ENCODE measurements at places on chromosomes 11 and 22.
A peak's percentile ranks its signal among the peaks of the same experiment; 100 is the strongest.

DNA sequence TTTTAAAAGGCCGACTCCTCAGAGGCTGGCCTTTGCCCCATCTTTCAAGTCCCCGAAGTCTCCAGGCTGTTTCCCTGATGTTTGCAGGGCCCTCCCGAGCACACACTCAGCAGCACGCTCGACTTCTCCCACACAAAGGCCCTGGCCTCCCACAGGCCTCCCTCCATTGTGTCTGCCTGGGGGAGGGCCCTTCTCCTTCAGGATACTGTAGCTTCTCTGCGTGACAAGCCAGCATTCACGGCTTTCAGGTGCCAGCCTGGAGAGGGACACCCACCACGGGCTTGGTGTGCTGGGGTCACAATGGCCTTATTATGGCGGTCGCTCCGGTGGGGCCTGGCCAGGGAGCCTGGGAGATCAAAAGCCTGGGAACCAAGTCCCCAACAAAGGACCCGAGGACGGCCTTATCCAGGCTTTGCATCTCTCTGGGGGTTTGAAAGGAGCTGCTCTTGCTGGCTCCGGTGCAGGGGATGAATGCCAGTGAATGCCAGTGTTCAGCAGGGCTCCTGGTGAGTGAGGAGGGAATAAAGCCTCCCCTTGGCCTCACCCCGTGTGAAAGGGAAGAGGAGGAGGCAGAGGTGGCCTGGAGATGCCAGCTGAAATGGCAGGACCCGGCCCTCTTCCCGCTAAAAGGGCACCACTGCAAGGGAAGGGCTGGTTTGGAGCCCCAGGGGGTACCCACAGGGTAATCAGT, 55.0 kb downstream of the TRAF6 start:
- DNase-seq = no peak

DNA sequence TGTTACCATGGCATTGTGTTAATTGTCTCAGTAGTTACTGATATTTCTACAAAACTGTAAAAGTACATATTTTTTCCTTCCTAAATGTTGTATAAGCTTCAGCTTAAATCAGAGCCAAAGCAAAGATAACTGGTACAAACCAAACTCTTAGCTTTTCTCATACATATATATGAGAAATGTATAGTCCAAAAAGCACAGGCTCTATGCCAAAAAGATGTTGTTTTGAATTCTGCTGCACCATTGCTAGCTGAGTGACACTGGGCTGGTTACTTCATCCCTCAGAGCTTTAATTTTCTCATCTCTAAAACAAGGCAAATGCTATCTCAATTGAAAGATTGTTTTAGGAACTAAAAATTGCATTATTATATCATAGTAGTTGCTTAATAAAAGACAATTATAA, 6.7 kb upstream of the GRIA4 start:
- DNase-seq = no peak

GRCh38 chr11:66020618-66021357, 5.5 kb downstream of the CATSPER1 start:
- no peak for DNase-seq

DNA sequence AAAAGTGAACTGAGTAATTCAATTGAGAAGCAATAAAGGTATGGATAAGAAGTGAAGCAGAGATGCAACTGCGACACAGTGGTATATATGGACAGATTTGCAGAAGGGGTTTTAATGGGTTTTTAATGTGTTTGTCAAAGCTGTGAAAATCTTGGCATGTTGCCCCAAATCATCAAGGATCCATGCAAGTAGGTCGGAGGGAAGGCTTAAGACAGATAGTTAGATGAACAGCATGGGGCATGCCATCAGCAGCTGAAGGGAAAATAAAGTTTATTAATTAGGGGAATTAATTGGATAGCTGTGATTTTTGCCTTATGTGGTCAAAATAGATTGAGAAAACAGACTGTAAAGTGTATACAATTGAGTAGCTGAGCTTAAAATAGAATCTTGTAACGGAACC, 840.1 kb downstream of the JRKL start:
- no peak for DNase-seq

DNA sequence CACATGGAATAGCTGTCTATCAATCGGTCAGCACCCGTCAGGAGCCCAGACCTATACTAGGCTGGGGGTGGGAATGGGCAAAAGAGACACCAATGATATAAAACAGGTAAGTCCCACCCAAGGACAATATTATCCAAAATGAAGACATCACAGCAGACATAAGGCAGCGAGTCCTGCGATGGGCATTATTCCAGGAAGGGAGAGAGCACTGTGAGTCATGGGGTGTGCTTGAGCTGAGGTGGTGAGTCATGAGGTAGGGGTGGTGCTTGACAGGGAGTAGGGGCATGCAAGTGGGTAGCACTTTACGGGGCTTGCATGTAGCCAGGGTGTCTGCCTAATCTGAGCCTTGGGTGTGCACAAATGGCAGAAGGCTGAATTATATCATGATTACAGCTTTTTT, 605.0 kb upstream of the CADM1 start:
- DNase-seq = peak; percentile 36

DNA sequence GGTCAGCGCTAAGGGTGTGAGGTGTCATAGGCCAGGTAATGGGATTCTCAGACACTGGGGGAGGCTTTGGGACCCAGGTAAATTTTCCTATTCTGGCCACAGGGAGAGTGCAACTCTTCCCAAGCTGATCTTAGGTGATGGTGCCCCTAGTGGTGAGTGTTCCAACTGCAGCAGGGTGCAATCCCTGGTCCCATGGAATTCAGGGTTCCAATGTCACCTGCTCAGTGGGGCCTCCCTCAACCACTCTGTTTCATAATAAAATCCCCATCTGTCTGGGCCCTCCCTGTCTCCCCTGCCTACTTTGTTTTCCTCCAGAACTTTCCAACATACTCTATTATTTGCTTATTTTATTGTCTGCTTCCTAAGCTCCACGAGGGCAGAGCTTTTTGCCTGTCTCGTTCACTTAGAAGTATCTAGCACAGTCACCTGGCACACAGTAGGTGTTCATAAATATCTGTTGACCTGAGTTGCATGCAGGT, 2.9 kb upstream of the SGSM1 start:
- peak; percentile 69 for DNase-seq

GRCh38 chr11:2397005-2397404, 3.5 kb upstream of the TSSC4 start:
- DNase-seq = no peak

- no peak for DNase-seq
Measured at GRCh38 chr11:117384045-117384444, 56.4 kb downstream of the CEP164 start.

- no peak for DNase-seq
Measured at GRCh38 chr11:34185926-34186841, 80.8 kb downstream of the NAT10 start.

DNA sequence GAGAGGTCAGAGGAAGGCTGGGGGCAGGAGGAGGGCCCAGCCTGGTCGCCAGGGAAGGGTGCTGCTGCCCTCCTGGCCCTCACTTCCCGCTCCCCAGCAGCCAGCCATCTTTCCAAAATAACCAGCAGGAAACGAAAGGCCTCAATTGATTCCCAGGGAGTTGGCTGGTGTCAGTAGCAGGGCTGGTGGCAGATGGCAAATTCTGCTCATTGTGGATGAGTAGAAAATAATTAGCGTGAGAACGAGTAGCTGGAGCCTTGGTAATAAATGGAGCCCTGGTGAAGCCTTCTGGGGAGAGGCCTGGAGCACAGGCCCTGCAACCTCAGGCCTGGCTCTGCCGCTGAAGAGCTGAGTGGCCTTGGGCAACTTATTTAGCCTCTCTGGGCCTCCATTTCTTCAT, 31.3 kb downstream of the DAGLA start:
- no peak for DNase-seq

DNA sequence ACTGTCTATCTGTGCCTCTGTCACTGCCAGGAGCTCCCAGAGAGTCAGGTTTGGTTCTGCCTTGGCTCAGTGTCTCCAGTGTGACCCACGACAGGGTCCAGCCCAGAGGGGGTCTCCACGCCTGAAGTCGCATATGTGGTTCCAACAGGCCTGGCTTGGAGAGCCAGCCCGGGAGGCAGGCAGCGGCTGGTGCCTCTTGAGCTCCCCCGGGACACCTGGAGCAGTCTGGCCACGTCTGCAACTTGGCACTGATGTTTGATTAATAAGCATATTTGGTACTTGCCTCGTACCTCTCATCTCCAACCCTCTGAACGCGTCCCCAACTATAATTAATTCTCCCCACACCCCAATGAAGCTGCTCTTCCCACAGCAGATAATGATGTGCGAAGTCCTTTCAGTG, 31.7 kb upstream of the SHISAL1 start:
- no peak for DNase-seq

- DNase-seq = no peak
Measured at GRCh38 chr11:71466358-71466757, 13.4 kb downstream of the NADSYN1 start.

- no peak for DNase-seq
Measured at GRCh38 chr11:122033193-122033592, 82.8 kb downstream of the BLID start.

DNA sequence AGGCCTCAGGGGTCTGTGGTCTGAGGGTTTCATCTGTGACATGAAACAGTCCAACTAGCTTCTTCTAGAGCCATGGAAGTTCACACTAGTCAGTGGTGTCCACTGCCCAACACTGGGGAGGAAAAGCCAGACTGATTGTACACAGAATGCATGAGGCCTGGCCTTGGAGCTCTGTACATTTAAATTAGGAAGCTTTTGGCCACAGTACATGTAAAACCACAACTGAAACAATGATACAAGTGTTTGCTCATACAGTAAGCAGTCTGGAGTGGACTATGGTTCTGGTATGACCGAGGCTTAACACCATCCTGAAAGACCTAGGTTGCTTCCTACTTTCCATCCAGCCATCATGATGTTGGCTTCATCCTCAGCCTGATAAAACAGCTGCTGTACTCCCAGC, 73.8 kb upstream of the SESN3 start:
- DNase-seq = no peak

DNA sequence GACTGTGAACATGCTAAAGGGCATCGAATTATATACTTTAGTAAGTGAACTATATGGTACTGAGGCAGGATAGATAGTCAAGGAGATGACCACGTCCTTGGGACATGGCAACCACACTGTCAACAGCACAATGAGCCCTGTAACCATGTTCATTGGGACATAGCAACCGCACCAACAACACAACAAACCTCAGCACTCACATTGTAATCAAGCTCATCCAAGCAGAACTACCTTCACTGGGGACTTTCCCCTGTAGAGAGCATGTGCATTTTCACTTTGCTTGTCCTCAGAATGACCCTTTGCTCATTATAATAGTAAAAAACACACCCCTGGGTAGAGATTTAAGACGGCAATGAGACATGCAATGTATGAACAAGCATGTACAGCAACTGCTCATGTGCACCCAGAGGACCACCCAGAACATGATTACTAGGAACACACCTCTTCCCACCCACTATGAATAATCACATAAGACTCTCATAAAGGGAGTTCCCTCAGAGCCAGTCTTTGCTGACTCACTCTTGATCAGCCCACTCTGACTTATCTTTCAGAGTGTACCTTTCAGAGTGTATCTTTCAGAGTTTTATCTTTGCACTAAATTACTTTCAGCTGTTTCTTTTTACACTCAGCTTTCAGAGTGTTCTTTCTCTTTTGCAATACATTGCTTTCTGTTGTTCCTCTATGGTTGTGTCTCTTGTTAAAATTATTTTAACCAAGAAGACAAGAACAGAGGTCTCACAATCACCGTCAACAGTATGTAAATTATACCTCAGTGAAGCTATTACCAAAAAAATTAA, 4.1 kb upstream of the PLAAT2 start:
- DNase-seq = peak; percentile 93

DNA sequence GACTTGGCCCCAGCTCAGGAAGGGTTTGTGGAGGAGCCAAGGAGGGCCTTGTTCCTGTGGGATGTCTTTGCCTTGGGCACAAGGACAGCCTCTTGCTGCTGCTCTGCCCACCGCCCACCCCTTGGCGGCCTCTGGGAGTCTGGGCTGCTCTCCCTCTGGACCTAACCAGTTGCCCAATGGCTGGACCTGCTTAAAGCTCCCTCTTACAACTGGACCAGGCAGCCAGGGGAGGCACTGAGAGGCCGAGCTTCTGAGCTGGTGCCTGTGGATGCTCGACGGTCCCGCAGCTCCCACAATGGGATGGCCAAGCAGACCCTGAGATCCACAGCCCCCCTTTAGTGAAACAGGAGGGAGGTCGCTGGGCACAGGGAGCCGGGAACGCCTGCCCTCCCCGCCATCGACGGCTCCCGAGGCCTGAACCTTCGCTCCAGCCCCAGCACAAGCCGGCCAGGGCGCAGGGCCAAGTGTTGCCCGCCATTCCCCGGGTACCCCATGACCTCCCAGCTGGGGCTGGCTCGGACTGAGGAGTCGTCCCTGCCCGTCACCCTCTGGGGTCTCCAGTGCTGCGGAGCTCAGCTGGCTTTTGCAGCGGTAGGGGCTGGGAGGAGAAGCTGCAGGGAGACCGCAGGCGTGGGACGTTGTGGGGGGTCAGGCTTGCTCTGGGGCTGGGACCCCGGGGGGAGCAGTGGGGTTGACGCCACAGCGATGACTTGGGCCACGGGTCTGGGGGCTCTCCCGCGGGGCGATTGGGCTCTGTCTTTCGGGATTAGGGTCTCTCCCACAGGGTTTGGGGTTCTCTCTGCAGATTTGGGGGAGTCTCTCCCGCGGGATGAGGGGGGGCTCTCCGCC, 584 bp upstream of the GAL start:
- DNase-seq = no peak

- no peak for DNase-seq
Measured at GRCh38 chr11:93766504-93766903, 17.6 kb upstream of the MED17 start.

- no peak for DNase-seq
Measured at GRCh38 chr11:28517621-28518020, 409.4 kb downstream of the METTL15 start.

DNA sequence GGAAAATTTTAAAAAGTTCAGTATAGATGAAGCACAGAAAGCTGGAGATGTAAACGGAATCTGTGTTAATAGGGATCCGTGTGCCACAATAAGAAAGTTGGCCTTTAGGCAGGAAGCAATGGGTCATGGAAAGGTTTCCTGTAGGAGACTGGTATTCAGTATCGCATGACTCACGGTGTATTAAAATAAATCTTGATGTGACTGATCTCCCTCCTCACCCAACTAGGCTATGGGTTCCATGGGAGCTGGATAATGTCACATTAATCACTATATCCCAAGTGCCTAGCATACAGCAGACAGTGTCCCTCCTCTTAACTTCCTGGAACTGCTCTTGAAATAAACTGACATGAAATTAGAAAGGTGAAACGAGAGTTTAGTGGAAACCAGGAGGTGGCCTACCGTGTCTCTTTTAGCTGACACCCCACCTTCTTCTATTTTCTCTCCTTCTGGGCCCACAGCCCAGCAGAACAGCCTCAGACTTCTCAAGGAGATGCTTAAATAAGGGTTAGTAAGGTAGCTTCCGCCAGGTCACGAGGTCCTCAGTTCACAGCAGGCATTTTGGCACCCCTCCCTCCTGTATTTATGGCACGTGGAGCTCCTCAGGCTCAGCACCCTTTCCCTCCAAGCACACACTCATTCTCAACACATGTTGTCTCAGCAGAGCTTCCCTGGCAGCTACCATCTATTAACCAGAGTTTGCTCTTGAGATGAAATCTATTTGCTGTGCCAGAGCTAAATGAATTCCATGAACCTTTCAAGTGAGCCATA, 118.8 kb downstream of the NXPE2 start:
- DNase-seq = no peak

Measured in erythroblast (primary cell).